ENCODE measurements at places on chromosomes 12 and 14. TPM values are rescaled to one million over a fixed set of nuclear protein-coding genes. Genes with fewer than 3 reads are reported as not detected.

DNA sequence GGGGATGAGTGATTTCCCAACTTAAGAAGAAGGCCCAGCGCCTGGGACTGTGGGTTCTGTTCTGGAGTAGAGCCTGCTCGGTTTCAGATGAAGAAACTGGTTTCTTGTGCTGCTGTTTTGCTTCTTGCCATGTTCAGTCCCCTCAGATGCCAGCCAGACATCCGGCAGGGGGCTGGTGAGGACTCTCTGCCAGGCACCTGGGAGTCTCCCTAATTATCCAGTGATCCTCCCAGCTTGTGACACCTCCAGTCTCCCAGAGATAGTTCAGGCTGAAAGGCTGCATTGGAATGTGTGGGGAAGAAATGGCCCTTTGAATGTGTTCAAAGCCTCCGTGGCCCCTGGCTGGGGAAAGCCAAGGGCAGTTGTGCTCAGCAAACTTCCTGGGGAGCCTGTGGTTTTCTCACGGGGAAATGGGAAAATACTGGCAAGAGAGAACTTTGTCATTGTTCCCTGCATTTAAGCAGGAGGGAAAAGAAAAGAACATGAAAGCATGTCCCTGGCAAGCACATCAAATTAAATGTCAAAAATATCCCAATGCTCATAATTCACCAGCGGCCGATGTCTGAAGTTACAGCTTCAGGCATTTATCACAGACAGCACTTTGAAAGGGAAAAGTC is 8.5 kb upstream of the SERPINA12 start:
- no peak for DNase-seq
- H3K36me3 ChIP-seq = no peaks in the 10 kb centered on the region
- H3K27me3 ChIP-seq = no peaks in the 10 kb centered on the region
- H3K27ac ChIP-seq = no peak overlapping the region
- peaks cover 3% of the 10 kb centered on the region for H3K4me1 ChIP-seq

DNA sequence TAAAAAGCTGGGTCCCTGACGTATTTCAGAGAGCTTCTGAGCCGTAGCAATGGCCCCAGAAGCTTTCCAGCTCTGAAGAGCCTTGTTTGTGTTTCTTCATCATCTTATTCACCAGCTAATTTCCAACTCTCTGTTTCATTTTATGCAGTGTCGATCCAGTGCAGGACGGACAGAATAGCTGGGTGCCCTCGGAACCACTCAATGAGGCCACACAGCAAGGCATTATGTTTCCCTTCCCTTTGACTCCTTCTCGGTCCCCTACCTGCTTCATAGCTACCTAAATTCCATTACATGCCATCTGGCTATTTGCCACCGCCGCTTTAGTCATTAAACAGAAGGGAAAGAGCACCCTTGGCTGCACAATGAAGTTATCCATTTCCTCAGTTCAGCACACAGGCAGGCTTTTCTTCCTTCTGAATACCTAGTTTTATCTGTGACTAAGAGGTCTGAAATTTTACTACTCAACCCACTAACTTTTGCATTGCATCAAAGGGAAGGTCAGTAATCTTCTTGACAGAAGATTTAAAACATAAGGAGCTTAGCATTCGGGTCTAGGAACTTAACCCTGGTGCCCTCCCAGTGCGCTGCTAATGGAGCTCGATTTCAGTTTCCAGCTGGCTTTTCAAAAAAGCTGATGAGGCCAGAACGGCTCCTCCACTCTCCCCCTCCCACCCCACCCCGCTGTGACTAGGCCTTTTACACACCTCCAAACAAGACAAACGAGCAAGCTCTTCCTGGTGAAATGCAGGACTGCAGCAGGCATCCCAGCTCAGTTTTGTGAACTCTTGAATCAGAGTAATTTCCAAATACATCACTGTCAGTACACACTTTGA is 176.8 kb downstream of the GXYLT1 start:
- DNase-seq = peak; percentile 93
- no peaks in the 10 kb centered on the region for H3K27me3 ChIP-seq
- peaks cover 38% of the 10 kb centered on the region for H3K4me1 ChIP-seq
- peak overlapping the region; percentile 73 for H3K27ac ChIP-seq
- peak overlapping the region; percentile 3 for H3K4me3 ChIP-seq
- H3K36me3 ChIP-seq = no peaks in the 10 kb centered on the region

- H3K27ac ChIP-seq = no peak overlapping the region
- H3K4me3 ChIP-seq = no peak overlapping the region
- H3K4me1 ChIP-seq = peaks cover 5% of the 10 kb centered on the region
- no peaks in the 10 kb centered on the region for H3K27me3 ChIP-seq
Measured at GRCh38 chr12:120015313-120015712, 26.3 kb downstream of the BICDL1 start.

DNA sequence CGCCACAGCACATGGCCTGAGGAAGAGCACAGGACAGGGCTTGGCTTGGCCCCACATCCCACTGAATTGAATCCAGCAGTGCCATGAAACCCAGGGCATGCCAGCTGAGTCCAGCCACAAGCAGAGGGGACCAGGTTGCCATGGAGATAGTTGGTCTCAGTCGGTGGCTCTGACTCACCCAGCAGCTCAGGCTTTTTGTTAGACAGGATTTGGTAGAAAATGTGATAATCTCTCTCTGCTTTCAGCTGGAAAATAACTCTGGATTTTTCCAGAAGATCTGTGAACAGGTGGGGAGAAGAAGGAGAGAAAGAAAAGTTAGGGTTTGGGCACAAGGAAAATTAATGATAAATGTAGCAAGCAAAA is 4.8 kb downstream of the MYH7 start:
- no peak overlapping the region for H3K27ac ChIP-seq
- no peaks in the 10 kb centered on the region for H3K27me3 ChIP-seq
- H3K4me1 ChIP-seq = peaks cover 19% of the 10 kb centered on the region

Gene RPL6
- 3,234 TPM for total RNA-seq

Gene TOMM20L
- not detected for total RNA-seq

- H3K27ac ChIP-seq = no peak overlapping the region
- no peak overlapping the region for H3K4me3 ChIP-seq
- DNase-seq = peak; percentile 68
- no peaks in the 10 kb centered on the region for H3K27me3 ChIP-seq
- H3K4me1 ChIP-seq = peaks cover 11% of the 10 kb centered on the region
- no peaks in the 10 kb centered on the region for H3K36me3 ChIP-seq
Measured at GRCh38 chr12:3967556-3968160, 94.5 kb upstream of the PARP11 start.

Gene UBE3B
- total RNA-seq = 28.4 TPM

DNA sequence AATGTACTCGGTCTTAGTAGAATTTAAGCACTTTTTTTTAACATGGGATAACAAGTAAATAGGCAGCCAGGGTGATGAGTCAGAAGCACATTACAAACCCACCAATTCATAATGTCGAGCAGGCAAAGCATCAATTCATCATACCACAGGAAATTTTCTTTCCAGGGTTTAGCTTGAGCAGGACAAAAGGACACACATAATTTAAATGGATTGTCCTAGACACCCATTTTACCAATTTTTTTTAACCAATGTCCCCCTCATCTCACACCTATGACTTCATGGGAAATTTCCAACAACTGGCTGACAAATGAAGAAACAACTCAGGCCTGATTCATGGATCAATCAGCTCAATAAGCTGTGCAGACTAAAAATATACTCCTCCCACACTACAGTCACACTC is 58.8 kb upstream of the FOXG1 start:
- no peaks in the 10 kb centered on the region for H3K4me1 ChIP-seq
- no peak overlapping the region for H3K27ac ChIP-seq
- H3K27me3 ChIP-seq = no peaks in the 10 kb centered on the region
- H3K36me3 ChIP-seq = no peaks in the 10 kb centered on the region

Gene FOXG1
- 1.5 TPM for total RNA-seq

GRCh38 chr14:67569651-67570290 is 30.3 kb downstream of the PIGH start:
- no peak overlapping the region for H3K27ac ChIP-seq
- no peaks in the 10 kb centered on the region for H3K27me3 ChIP-seq
- peaks cover 20% of the 10 kb centered on the region for H3K4me1 ChIP-seq
- no peak for DNase-seq

Gene AKAP5
- 3.2 TPM for total RNA-seq

- H3K4me3 ChIP-seq = no peak overlapping the region
- H3K27me3 ChIP-seq = no peaks in the 10 kb centered on the region
- no peaks in the 10 kb centered on the region for H3K36me3 ChIP-seq
- H3K4me1 ChIP-seq = peaks cover 10% of the 10 kb centered on the region
- no peak overlapping the region for H3K27ac ChIP-seq
Measured at GRCh38 chr14:64915797-64916196, 1.5 kb downstream of the CHURC1 start.

GRCh38 chr12:40158592-40159111 is 52.8 kb upstream of the SLC2A13 start:
- no peaks in the 10 kb centered on the region for H3K4me1 ChIP-seq
- H3K27ac ChIP-seq = no peak overlapping the region
- DNase-seq = no peak

GRCh38 chr14:95370076-95370475 is 50.4 kb upstream of the CLMN start:
- H3K27ac ChIP-seq = no peak overlapping the region
- DNase-seq = no peak
- H3K36me3 ChIP-seq = no peaks in the 10 kb centered on the region
- no peaks in the 10 kb centered on the region for H3K27me3 ChIP-seq
- peaks cover 5% of the 10 kb centered on the region for H3K4me1 ChIP-seq

Gene TMEM132C
- 3.9 TPM for total RNA-seq

- H3K27me3 ChIP-seq = no peaks in the 10 kb centered on the region
- H3K4me3 ChIP-seq = no peak overlapping the region
- H3K36me3 ChIP-seq = no peaks in the 10 kb centered on the region
- H3K27ac ChIP-seq = no peak overlapping the region
Measured at GRCh38 chr12:93453633-93454032, 11.9 kb upstream of the UBE2N start.

- no peaks in the 10 kb centered on the region for H3K36me3 ChIP-seq
- H3K4me1 ChIP-seq = peaks cover 16% of the 10 kb centered on the region
- H3K27me3 ChIP-seq = peaks cover 16% of the 10 kb centered on the region
- peak; percentile 90 for DNase-seq
Measured at GRCh38 chr14:88554457-88555286, at the start of gene PTPN21. Gene PTPN21 (minus strand): TSS chr14:88555007. CDS start chr14:88550417, 4,590 bp downstream.

- H3K27me3 ChIP-seq = peaks cover 32% of the 10 kb centered on the region
- H3K27ac ChIP-seq = no peak overlapping the region
- no peaks in the 10 kb centered on the region for H3K36me3 ChIP-seq
- H3K4me1 ChIP-seq = peaks cover 11% of the 10 kb centered on the region
- H3K4me3 ChIP-seq = no peak overlapping the region
Measured at GRCh38 chr14:102933618-102934231, 11.3 kb downstream of the AMN start.

Gene DPPA3
- total RNA-seq = 0.25 TPM

Gene INSM2
- total RNA-seq = not detected

Gene HOXC12
- not detected for total RNA-seq

DNA sequence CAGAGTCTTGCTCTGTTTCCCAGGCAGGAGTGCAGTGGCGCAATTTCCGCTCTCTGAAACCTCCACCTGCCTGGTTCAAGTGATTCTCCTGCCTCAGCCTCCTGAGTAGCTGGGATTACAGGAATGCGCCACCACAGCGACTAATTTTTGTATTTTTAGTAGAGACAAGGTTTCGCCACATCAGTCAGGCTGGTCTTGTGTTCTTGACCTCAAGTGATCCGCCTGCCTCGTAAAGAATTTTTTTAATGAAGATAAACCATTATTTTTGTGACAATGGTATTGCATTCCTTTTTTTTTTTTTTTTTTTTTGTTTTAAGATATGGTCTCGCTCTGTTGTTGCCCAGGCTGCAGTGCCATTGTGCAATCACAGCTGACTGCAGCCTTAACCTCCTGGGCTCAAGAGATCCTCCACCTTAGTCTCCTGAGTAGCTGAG is 25.8 kb downstream of the ACVR1B start:
- no peaks in the 10 kb centered on the region for H3K27me3 ChIP-seq
- peaks cover 14% of the 10 kb centered on the region for H3K4me1 ChIP-seq
- no peaks in the 10 kb centered on the region for H3K36me3 ChIP-seq
- H3K4me3 ChIP-seq = no peak overlapping the region
- no peak for DNase-seq

DNA sequence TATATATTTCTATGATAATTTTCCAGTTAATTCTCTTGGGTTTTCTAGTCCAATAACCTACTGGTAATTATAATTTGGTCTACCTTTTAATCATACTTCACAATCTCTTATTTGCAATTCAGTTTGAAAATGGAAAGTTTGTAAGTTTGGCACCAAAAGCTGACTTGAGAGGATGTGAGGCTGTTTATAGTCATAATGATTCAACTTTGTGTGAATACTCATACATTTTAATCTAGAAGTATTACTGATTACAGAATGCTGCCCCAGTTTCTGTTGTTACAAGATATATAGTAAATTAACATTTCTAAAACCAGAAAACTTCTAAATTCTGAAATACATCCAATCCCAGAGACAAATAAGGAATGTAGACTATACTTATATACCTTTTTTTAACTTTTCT is 158.2 kb downstream of the SLC38A4 start:
- no peaks in the 10 kb centered on the region for H3K27me3 ChIP-seq
- no peak overlapping the region for H3K4me3 ChIP-seq
- no peak for DNase-seq
- no peaks in the 10 kb centered on the region for H3K36me3 ChIP-seq
- H3K4me1 ChIP-seq = no peaks in the 10 kb centered on the region

Gene ANKRD33
- 0.39 TPM for total RNA-seq

GRCh38 chr14:40119321-40119720 is 687.1 kb upstream of the FBXO33 start:
- DNase-seq = no peak
- no peaks in the 10 kb centered on the region for H3K27me3 ChIP-seq
- no peak overlapping the region for H3K27ac ChIP-seq
- H3K36me3 ChIP-seq = no peaks in the 10 kb centered on the region
- H3K4me1 ChIP-seq = peaks cover 3% of the 10 kb centered on the region

DNA sequence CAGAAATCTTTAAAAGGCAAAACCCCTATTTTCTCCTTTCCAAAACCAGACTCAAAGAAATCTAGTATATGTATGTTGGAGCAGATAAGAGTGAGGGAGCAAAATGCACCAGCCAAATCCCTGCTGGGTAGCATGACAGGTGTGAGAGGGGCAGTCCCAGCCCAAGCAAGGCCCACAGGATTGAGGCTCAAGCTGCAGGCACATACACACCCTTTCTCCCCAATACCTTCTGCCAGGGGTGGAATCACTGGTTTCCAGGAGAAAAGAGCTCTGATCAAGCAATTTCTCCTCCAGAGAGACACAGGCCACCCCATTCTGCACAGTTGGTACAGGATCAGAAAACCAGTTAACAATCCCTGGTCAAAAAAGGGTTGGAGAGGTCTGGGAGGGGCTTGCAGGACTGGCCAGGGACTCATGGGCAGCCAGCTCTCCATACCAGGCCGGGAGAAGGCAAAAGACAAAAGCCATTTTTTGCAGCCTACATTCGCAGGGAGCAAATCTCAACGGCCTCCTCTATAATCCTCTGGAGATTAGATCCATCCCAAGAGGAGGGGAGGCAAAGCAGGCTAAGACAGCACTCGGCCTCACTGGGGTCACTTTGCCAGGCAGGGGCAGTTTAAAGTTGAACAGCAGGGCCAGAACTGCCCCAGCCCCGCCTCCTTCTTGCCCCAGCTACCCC is 2.1 kb downstream of the KMT2D start:
- DNase-seq = peak; percentile 60
- no peaks in the 10 kb centered on the region for H3K36me3 ChIP-seq
- H3K4me1 ChIP-seq = peaks cover 30% of the 10 kb centered on the region

- no peak for DNase-seq
- H3K4me3 ChIP-seq = no peak overlapping the region
- H3K4me1 ChIP-seq = peaks cover 3% of the 10 kb centered on the region
- H3K27me3 ChIP-seq = no peaks in the 10 kb centered on the region
Measured at GRCh38 chr12:1994429-1995143, 9.7 kb downstream of the DCP1B start.

Gene HOXC4
- total RNA-seq = not detected
